ENCODE measurements at places on chromosomes 6 and 20. TPM values are rescaled to one million over a fixed set of nuclear protein-coding genes. Genes with fewer than 3 reads are reported as not detected.

GABRR1 gene
- total RNA-seq = not detected

DNA sequence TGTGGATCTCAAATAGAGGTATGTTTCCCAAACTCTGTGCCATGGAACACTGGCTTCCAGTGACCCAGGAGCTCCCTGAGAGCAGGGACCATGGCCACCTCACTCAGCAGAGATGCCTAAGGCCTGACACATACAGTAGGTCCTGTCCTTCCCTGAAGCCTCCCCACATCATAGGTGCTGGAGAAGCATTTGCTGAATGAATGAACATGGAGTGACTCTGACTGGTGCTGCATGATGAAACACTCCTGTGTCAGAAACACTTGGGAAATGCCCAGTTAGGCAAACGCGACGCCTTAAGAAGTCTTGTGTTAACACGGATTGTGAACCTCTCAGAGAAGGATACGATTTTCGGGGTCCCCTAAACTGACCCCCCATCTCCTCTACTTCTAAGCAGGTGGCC, 14.3 kb downstream of the SLA2 start:
- no peak for DNase-seq

DNA sequence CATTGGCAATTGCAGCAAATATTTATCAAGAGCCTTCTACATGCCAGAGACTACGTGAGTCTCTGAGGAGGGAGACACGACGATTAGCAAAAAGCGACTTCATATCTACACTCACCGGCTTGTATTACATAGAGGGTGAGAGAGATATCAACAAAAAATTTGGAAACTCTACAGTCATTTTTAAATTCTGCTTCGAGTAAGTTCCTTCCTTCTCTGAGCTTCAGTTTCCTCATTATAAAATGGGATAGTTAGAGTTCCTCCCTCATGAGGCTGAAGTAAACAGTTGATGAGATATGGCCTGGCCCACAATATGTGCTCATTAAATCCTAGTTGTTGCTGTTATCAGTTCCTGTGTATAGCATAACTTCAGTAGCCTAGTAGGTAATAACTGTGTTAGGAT, 64.1 kb upstream of the SIRPA start:
- no peak for DNase-seq

NRSN2 gene
- total RNA-seq = 0.87 TPM

- DNase-seq = no peak
Measured at GRCh38 chr6:139409026-139409425, 34.6 kb upstream of the CITED2 start.

DNA sequence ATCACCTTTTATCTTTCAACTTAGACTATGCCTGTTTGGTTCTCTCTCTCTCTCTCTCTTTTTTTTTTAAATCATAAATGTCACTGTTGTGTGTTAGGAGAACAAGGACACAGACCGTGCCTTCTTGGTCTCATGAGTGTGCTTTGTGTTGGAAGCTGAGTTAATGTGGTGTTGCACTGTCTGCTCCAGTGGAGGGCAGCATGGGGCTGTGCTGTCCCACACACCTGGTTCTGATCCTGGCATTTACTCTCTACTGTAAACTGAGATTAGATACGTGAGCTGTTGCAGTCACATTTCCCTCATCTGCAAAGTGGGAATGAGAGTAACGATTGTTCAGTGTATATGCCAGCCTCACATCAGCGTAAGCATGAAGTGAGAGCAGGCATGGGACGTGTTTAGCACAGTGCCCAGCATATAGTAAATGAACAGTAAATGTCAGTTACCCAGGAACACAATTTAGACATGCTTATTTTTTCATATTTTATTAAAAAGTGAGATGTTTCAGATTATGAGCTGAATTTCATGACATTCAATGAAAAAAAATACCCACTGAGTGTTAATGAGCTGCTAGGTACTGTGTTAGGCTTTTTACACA, 161.1 kb downstream of the FARS2 start:
- peak; percentile 35 for DNase-seq

Measured in activated CD4-positive, alpha-beta T cell treated with anti-CD3 and anti-CD28 coated beads, Interleukin-2, amount 10 ng/mL, durations not matched to agents 7 days and 5 days (primary cell).